ENCODE measurements at places on chromosomes 2 and 18.

- no peak for DNase-seq
These were observed 40.6 kb upstream of the RFX8 start for GRCh38 chr2:101515477-101515876.

- no peak for DNase-seq
These were observed 21.6 kb upstream of the OTX1 start for GRCh38 chr2:63029058-63029457.

GRCh38 chr2:210481601-210482175 is 5.1 kb upstream of the LANCL1 start:
- DNase-seq: no peak

- DNase-seq: no peak
These were observed 87.5 kb downstream of the POLR1A start for GRCh38 chr2:86017901-86018896.

GRCh38 chr18:11518788-11519685 is 90.4 kb upstream of the SLC35G4 start:
- DNase-seq: peak; percentile 72

GRCh38 chr2:126826491-126826890 is 72.2 kb upstream of the TEX51 start:
- no peak for DNase-seq

DNA sequence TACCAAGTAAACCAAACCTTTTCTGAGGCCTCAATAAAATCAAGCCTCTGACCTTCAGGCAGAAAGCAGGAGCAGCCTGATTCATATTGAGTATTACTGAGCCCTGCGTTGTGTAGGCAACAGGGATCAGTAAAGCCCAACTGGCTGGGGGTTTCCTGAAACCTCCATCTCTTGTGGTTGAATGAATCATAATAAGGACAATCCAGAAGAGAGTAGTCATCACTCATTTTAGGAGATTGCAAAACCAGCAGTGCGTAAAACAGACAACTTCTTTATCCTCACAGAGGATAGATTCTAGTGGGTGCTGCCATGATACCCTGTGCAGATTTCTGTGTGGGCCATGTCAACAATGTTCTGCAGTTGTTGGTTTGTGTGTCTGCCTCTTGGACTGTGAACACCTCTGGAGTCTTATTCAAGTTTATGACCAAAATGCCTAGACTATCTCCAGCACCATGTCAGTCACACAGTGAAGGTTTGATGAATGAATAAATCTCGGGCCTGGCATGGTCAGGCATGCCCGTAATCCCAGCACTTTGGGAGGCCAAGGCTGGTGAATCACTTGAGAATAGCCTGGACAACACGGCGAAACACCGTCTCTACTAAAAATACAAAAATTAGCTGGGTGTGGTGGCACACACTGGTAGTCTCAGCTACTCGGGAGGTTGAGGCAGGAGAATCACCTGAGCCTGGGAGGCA is 51.8 kb upstream of the RAB27B start:
- DNase-seq: no peak

DNA sequence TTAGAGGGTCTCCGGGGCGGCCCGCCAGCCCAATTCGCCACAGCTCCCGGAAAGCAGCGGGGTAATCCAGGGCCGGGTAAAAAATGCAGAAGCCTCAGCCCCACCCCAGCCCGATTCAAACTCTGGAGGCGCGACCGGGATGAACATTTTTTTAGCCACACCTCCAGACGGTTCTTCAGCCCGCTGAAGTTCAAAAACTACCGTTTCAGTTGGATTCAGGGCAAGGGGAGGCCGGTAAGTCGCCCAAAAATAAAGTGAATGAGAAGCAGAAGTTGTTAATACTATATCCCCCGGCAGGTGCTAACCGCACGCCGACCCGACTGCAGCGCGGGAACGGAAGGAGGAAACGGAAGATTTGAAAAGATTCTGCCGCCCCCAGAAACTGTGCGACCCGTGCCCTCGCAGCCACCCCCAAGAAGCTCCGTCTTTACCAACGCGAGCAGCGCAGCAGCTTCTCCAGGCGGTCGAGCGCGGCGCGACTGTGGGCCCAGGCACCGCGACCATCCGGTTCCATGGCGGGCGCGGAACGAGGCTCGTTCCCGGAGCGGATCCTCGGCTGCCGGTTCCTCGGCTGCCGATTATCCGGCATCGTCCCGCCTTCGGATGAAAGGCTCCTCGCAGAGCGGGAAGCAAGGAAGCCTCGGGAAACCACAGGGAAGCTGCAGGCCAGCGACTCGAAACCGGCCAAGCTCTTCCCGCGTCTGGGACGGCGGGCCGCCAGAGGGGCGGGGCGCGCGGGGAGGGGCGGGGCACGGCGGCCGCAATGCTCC is at the start of gene BARD1:
TSS of gene BARD1 (minus strand) at position 703 of the 770 bp plus-strand sequence. CDS start at position 589, 114 bp downstream.
- DNase-seq: peak; percentile 32

GRCh38 chr2:187964746-187965145 is 326.9 kb upstream of the GULP1 start:
- no peak for DNase-seq

DNA sequence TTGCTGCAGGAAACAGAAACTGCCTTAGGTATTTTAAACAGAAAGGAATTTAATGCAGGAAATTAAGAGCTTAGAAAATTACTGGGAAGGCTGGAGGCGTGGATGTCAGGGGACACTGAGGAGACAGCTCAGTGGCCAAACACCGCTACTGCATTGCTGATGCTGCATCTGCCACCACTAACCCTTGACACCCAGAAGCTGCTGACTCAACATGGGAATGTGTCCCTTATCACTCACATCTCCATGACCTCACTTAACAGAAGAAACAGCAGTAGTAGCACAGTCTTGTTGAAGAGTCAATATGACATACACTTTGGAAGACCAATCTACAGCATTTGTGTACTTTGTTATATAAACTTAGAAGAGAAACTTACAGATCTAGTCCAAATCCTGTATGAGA is 906.1 kb downstream of the SLC4A3 start:
- peak; percentile 9 for DNase-seq

DNA sequence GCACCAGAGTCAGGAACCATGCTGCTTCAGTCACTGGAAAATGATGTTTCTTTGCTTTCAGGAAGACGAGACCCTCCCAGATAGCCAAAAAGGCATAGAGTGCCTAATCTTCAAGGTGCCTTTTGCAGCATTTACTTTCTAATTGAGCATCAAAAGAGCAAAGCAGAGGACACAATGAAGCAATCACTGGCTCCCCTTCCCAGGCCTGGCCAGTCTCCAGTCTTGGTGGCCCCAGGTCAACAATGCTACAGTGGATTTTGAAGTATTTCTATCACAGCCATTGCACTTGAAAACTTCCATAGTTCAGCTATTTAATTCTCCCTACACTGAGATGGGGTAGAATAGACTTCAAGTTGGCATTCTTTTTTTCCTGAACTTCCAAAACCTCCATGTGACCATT is 15.4 kb downstream of the ZBTB7C start:
- DNase-seq: no peak

DNA sequence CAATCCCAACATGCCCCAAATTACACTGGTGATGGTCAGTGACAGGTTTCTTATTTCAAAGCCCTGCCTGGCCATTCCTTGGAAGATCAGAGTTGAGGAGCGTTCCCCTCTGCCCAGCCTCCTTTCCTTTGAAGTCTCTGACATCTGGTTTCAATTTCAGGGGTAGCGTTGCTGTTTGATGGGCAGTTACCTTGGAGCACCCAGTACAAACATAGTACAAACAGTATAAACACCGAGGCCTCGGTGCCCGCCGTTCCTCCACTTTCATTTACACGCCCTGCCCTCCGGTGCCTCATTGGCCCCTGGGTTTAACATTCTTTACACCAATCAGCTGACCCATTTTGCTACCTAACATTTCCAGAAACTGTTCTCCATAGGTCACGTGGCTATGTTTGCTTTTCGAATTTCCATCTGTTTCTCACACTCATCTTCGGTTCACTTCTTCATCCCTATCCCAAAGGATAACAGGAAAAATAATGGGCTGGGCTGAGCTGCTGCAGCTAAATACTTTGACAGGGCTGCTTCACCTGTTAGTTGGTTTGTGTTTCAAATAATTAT is 65.6 kb downstream of the NRP2 start:
- DNase-seq: no peak

DNA sequence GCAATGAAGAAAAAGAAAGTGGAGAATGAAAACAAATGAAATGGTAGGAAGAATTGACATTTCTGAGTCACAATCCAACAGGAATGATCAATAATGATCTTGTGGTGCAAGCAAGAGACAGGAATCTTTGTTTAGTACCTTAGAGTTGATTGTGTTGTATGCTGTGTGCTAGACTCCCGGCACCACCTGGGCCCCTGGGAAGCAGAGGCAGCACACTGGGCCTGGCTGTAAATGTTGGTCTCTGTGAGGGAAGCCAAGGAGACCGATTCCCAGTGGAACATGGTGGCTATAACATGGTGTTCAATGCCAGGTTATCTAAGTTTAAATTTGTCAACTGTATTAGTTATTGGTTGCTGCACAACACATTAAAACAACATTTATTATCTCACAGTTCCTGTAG is 9.8 kb upstream of the CWC22 start:
- no peak for DNase-seq

DNA sequence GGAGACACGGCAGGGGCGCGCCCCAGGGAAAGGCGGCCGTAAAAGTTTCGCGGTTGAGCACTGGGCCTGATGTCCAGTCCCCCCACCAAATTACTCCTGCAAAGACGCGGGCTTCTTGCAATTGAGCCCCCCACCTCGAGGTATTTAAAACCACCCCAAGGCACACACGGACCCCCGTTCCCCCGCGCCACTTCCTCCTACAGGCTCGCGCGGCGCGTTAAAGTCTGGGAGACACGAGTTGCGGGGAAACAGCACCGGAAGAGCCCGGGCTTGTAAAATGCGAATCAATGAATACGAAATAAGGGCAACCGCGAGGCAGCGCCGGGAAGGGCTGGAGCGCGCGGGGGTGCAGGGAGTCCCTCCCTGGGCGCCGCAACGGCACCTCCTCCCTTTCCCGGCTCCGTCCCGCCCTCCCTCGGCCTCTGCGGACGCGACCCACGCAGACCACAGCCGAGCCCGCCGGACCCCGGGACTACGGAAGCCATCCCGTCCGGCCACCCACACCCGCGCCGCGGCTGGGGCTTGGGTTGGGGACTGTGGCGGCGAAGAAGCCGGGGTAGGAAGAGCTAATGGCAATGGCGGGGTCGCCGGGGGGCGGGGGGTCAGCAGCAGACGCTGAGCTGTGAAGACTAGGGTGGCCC is 918 bp upstream of the NETO1 start:
- DNase-seq: peak; percentile 36

- DNase-seq: no peak
These were observed 95.9 kb downstream of the EPHA4 start for GRCh38 chr2:221476195-221476594.
